ENCODE measurements at places on chromosomes 2 and 18. TPM values are rescaled to one million over a fixed set of nuclear protein-coding genes. Genes with fewer than 3 reads are reported as not detected.

Gene SCN9A
- not detected for polyA plus RNA-seq

Gene DCDC2C
- polyA plus RNA-seq = not detected

Gene AQP12A
- not detected for polyA plus RNA-seq

Gene CNTNAP5
- polyA plus RNA-seq = not detected

DNA sequence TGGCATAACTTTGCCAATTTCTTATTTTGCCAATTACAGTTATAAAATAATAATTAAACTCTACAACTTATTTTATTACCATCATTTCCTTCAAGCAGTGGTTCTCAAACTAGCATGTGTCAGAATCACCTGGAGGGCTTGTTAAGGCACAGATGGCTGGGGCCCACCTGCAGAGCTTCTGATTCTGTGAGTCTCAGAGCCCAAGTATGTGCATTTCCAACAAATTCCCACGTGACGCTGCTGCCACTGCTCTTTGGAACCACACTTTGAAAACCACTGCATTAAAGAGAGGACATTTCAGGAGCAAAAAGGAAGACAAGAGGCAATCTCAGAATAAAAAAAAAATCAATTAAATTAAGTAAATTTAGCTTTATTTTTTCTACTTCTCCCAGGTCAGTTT is 94.0 kb upstream of the HNRNPA3 start:
- DNase-seq = no peak

DNA sequence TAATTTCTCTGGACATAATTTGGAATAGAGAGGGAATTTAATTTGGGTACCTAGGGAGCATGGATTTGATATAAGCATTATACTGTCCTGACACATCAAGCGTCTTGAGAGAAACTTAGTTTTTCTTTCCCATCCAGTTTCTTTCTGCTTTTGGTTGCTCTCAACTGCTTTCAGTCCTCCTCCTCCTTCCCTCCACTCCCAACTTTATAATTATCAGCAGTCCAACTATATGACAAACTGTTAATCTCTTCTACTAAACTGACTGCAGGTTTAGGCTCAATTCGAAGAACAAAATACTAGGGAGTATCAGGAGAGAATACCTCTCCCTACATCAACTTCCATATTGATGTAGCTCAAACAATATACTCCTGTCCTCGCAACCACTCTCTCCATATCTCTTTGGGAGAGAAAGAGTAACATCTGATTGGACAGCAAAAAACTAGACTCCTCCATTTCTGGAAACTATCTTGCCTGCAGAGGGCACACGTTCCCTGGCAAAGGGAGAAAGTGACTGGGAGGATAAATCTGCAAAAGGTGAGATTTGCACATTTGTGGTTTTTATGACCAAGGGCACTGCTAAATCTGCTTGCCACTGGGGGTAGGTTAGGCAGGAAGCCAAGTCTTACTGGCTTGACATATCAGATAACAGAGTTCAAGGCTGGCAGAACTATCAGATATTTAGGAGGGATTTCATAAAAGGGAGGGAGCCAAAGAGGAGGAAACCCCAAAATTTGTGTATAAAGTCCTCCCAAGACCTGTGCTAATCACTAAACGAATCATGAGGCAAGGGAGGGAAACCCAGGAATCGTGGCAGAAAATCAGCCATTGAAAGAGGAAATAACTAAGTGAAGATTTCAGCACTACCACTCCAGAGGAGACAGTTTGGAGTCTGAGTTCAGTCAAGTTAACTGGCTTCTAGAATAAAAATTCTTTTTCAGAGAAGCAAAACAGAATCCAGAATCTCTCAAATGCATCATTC is 40.0 kb downstream of the ICA1L start:
- peak; percentile 48 for DNase-seq

DNA sequence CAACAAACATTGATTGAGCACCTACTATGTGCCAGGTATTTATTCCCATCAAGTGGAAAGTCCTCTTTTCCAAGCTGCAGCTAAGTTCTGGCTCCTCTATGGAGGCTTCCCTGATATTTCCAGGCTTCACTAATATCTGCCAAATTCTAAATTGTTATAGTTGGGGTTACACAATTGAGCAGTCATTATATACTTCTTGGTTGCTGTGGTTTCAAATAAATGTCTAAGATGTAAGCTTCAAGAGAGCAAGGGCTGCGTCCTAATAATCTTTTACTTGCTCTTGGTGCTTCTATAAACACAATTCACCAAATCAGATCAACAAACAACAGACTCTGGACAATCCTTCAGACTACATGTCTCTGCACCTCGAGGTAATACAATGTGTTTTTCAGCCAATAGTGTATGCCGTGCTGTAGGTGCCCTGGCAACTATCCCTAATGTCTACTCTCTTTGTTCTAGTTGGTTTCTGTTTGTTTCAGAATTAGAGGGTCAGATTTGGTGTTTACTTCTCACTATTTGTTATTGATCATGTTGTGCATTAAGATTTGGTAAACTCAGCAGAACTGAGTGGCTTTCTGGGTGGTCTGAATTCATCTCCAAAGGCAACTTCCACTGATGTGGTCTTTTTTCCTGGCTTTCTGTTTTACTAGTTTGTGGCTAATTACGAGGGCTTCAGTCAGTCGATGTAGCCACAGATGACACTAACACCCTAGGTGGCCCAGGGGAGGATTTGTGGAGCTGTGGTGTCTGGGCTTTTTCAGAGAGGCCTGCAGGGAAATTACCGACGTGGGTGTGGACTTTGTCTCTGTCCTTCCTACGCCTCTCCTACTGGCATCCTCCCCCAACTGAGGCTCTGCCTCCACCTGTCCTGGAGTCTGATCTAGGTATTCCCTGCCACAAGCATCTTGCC is 50.4 kb downstream of the CDCA7 start:
- DNase-seq = no peak

GRCh38 chr2:6872394-6872793 is 5.2 kb upstream of the RSAD2 start:
- DNase-seq = no peak

DNA sequence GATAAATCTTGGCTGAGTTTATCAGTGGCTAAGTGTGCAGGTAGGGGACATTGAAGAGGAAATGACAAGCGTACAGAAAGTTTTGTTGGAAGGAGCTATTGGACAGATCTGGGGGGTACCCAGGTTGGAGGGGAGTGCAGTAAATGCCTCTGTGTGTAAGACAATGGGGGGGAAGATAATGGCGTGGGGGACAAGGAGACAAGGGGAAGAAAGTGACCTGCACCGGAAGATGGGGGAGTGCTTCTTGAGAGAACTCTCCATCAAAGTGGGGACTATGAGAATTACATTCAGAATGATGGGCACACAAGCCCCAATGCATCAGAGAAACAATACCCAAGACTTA is 190.0 kb downstream of the ALPK2 start:
- DNase-seq = no peak

GRCh38 chr18:25237571-25238267 is 114.2 kb downstream of the ZNF521 start:
- no peak for DNase-seq

DNA sequence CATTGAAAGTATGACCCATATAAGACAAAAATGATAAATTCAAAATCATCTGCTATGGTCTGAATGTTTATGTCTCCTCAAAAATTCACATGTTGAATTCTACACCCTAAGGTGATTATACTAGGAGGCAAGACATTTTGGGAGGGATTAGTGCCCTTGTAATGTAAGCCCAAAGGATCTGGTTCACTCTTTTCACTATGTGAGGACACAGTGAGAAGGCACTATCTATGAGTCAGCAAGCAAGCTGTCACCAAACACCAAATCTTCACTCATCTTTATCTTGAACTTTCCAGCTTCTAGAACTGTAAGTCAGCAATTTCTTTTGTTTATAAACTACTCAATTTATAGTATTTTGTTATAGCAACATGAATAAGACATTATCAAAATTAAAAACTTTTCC is 284.7 kb upstream of the ZC3H15 start:
- no peak for DNase-seq

DNA sequence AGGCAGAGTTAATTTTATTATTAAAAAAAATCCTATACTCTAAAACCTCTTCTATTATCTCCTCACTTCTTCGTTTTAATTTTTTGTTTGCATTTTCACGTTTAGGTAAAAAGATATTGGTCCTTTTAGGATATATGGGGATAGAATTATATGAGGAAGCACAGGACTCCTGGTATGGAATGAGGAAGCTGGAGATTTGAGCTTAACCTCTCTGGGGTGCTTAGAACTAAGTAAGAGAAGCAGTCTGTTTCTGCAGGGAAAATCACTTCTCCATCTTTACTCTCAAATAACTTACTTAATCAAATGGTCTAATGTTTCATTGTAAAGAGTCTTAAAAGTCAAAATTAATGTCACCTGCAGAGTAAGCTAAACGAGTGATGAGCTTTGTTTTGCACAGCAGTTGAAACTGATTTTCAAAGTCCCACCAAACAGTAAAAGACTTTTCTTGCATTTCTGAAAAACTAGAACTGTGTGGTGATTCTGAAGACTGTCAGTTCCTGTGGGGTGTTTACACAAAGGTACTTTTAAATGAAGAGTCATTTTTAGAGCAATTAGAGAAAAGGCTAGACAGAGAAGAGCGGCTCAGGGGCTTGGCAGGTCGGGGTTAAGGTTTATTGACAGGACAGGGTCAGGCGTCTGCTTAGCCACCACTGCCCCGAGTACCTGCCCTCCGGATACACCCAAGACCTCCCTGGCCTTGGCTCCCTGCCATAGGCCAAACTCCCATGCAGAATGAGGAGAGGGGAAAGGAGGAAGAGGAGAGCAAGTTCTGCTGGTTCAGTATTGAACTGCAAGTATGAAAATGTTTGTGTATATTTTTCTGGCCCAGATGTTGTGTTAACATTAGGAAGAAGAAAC is 21.6 kb downstream of the METAP1D start:
- no peak for DNase-seq

DNA sequence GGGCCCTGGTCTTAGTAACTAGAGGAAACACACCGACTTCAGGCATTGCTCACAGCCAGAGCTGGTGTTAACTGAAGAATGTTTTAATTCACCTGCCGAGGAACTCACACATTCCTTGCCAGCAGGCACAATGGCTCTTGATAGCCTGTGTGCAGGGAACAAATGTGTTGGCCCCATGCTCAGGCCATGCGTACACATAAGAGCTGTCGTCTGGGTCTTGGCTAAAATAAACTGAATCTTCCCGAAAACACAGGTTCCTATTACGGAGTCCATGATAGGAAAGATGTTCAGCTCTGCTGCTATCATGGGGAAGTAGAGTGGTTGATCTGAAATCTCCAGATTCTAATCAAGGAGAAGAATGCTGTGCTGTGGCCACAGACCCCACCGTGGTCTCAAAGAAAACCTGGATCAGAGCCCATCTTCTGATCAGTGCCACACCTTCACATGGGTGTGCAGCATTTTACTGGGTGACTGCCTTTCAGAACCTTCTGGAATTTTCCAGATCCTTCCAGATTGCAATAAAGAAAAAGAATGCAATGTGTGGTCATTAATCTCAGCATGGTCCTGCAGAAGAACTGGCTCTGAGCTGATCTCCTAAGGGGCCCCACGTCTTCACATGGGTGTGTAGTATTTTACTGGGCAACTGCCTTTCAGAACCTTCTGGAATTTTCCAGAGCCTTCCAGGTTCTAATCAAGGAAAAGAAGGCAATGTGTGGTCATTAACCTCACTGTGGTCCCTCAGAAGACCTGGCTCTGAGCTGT is 17.2 kb downstream of the MBP start:
- DNase-seq = no peak

GRCh38 chr2:121343191-121343590 is 58.2 kb upstream of the TFCP2L1 start:
- no peak for DNase-seq

DNA sequence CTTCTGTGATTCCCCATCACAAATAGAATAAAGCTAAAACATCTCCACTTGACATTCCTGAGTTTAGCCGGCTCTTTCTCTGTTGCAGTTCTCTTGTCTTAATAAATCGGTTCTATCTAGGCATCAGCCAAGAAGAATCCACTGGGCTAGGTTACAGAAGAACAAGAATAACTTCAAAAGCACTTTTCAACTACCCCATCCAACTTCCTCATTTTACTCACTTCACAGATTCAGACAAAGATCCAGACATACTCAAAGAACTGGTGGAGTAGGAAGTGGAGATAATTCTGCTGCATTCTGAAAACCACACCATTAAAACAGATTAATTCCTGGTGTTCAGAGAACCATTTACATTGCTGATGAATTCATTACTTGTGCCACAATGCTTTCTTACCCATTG is 9.6 kb upstream of the ALPK2 start:
- DNase-seq = no peak

DNA sequence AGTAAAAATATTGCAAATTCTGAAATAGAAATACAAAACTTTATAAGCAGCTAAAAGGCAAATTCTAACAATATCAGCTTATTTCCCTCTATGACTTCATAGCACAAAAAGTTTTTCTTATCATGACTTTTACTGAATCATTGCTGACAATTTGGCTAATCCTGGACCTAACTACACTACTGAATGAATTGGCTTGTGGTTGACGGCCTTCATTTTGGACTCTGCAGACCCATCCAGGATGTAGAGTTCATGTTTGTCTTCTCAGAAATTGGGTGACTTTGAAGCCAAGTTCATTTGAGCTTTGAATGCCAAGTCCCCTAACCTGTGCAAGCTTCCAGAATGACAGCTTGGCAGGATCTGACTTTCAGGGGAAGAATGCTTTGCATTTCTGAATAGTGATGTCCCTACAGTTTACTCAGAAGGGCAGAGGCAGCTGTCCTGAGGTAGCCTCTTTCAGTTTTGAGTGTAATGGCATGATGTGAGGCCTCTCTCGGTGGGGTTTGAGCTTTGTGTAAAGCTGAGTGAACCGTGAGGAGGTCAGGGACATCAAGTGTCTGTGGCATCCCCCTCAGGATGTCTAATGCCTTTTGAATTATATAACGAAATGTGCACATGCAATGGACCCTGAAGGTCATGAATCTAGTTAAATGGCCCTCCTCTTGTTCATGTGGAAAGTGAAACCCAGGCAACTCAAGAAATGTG is 48.0 kb downstream of the EFEMP1 start:
- no peak for DNase-seq

DNA sequence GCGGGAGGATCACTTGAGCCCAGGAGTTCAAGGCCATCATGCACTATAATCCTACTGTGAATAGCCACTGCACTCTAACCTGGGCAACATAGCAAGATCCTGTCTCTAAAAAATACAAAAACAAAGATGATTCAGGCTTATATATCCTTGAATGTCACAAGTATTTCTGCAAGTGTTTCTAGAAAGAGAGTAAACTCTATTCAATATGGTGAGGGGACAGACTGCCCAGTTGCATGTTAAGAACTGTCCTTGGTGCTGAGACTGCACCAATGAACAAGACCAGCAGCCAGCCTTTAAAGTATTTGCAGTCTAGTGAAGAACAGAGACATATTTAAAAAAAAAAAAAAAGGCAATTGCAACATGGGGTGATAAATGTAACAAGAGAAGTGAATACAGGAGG is 16.4 kb downstream of the MAP3K19 start:
- DNase-seq = no peak

DNA sequence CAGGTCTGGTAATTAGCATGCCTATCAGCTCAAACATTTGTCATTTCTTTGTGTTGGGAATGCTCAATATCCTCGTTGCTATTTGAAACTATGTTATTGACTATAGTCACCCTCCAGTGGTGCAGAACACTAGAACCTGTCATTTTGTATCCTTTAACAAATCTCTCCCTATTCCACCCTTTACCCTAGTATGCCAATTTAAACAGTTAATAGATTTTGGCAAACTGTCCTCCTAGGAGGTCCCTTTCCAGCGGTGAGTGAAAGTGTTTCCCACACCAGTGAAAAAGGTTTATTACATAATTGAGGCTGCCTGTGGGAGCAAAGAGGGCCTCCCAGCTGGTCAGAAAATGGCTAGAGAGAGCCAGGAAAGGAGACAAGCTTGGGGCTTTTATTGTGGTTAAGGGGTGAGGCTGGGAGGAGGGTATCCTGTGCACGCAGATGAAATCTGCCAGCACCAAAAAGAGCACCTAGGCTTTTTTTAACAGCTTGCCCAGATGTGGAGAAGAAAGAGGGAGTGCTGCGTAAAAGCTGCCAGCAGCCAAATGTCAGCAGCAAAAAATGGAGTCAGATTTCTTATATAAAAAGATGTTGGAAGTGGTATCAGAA is 1.8 kb upstream of the DRC1 start:
- DNase-seq = no peak

Measured in naive thymus-derived CD8-positive, alpha-beta T cell (primary cell).